ENCODE measurements at places on chromosomes 2 and 18. TPM values are rescaled to one million over a fixed set of nuclear protein-coding genes. Genes with fewer than 3 reads are reported as not detected.

DNA sequence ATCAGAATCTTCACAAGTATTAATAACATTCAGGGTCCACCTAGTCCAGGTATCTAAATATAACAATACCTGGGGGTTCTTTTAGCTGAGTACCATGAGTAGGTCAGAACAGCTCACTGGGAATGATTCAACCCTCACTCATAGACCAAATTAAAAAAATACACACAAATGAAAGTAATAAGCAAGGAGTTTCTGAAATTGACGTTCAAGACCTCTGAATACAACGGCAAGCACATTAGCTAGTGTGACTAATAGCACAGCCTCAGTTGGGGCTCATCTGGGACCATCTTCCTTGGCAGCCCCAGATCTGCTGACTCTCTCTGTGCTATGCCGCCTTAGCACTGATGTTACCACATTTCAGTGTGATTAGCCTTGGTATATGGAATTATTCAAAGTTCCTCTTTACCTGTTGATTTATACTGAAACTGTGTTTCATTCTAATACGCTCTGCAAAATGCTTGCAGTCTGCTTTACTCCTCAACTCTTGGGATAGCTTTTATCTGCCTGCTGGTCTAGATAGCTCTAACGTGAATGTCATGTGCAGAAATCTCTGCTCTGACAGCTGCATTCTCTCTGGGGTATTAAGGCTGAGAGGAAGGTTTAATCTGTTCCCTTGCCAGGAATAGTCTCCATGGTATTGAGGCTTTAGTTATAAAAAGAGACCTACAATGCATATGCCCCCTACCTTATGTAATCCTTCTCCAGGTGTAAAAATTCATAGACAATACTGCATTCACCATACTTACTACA is 153.3 kb downstream of the METTL4 start:
- H3K27ac ChIP-seq, result no peak overlapping the region
- no peak for DNase-seq
- H3K4me1 ChIP-seq, result no peaks in the 10 kb centered on the region
- H3K27me3 ChIP-seq, result no peaks in the 10 kb centered on the region

- no peak for DNase-seq
- peaks cover 6% of the 10 kb centered on the region for H3K4me1 ChIP-seq
- H3K36me3 ChIP-seq, result no peaks in the 10 kb centered on the region
- no peak overlapping the region for H3K27ac ChIP-seq
Measured at GRCh38 chr2:8154936-8155335, 526.9 kb upstream of the ID2 start.

DNA sequence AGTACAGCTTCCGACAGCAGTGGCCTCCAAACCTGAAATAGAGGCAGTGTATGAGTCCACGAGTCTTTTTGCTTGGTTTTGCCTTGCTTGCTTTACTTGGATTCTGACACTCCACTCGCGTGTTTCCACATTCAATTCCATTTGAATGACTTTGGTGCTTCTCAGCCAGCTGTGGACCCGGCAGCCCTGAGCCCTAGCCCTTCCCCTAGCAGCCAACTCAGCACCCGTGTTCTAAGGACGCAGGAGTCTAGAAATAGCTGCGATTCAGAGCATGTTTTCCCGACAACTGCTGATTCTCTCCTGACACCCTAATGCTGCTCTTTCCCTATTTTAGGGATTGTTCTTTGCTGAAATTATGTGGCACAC is 20.6 kb downstream of the LRRFIP1 start:
- DNase-seq, result no peak
- no peak overlapping the region for H3K27ac ChIP-seq
- H3K4me3 ChIP-seq, result no peak overlapping the region
- no peaks in the 10 kb centered on the region for H3K36me3 ChIP-seq
- no peaks in the 10 kb centered on the region for H3K27me3 ChIP-seq

- DNase-seq, result no peak
- H3K4me3 ChIP-seq, result no peak overlapping the region
- no peaks in the 10 kb centered on the region for H3K27me3 ChIP-seq
- no peak overlapping the region for H3K27ac ChIP-seq
- H3K4me1 ChIP-seq, result 0 out of 2 replicates have a peak, but pooled peaks cover 4% of the 10 kb centered on the region
Measured at GRCh38 chr2:172262486-172262885, 159.8 kb upstream of the DLX2 start.

ABCB11 gene
- total RNA-seq, result not detected

EVA1A gene
- 4.3 TPM for total RNA-seq

DRC1 gene
- not detected for total RNA-seq

Measured in H1 (cell line).